Caco-2 (cell line): ENCODE measurements at places on chromosomes 3 and 15.
A peak's percentile ranks its signal among the peaks of the same experiment; 100 is the strongest.

- peaks cover 11% of the 10 kb centered on the region for H3K4me1 ChIP-seq
- no peak overlapping the region for H3K27ac ChIP-seq
- no peaks in the 10 kb centered on the region for H3K27me3 ChIP-seq
- H3K36me3 ChIP-seq = no peaks in the 10 kb centered on the region
- no peak overlapping the region for H3K4me3 ChIP-seq
Measured at GRCh38 chr15:49847423-49848281, 226.8 kb downstream of the DTWD1 start.

- DNase-seq = no peak
- H3K27ac ChIP-seq = no peak overlapping the region
- no peaks in the 10 kb centered on the region for H3K36me3 ChIP-seq
Measured at GRCh38 chr3:5428607-5429516, 241.4 kb downstream of the EDEM1 start.

GRCh38 chr3:111547631-111548030, 5.6 kb downstream of the CD96 start:
- no peak overlapping the region for H3K27ac ChIP-seq
- H3K36me3 ChIP-seq = no peaks in the 10 kb centered on the region
- no peak overlapping the region for H3K4me3 ChIP-seq
- no peak for DNase-seq
- H3K4me1 ChIP-seq = peaks cover 5% of the 10 kb centered on the region; the same call in 1 of the 2 replicates

DNA sequence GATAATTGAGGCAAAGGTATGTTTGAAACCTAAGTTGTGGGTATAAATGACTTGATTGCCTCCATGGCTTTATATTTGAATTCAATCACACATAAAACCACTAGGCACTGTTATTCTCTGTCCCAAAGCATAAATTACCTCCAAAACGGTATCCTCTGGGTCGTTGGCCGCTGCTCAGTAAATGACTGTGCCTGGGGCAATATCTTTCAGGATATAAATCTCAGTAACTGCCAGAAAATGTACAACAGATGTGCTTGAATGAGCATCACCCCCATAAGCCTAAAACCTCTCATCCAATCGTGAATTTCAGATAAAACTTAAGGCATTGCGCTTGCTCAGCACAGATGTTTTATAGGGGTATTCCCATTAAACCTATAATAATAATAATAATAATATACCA, 19.0 kb upstream of the C3orf49 start:
- no peak for DNase-seq
- no peaks in the 10 kb centered on the region for H3K36me3 ChIP-seq
- no peak overlapping the region for H3K27ac ChIP-seq
- no peaks in the 10 kb centered on the region for H3K27me3 ChIP-seq
- no peak overlapping the region for H3K4me3 ChIP-seq
- H3K4me1 ChIP-seq = peaks cover 5% of the 10 kb centered on the region; the same call in 1 of the 2 replicates

DNA sequence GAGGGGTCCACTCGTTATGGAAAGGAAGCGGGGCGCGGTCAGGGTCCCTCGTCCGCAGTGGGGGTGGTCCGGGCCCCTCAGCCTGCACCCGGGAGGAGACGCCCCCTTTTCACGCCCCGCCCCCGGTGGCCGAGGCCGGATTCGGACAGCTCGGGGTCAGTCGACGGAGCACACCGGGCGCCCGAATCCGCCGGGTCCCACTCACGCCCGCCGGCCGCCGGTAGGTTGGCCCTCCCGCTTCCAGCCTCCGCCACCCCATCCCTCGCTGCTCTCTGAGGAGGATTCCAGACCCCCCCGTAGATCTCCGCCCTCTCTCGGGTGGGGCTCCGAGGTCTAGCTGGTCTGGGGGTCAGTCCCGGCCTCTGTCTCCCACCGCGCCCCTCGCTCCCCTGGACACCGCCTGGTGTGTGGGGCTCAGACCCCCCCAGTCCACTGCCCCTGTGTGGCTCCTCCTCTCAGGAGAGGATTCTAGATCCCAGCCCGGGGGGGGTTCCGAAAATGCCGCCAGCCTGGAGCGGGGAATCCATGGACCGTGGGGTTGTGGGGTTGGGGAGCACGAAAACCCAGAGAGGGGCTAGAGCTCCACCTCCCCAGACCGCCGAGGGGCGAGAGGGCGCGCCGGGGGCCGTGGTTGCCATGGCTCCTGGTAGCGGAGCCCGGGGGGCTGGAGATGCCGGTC, 725 bp downstream of the CHL1 start:
- no peaks in the 10 kb centered on the region for H3K4me1 ChIP-seq
- H3K27ac ChIP-seq = no peak overlapping the region
- H3K27me3 ChIP-seq = no peaks in the 10 kb centered on the region
- no peaks in the 10 kb centered on the region for H3K36me3 ChIP-seq
- H3K4me3 ChIP-seq = no peak overlapping the region
- no peak for DNase-seq

DNA sequence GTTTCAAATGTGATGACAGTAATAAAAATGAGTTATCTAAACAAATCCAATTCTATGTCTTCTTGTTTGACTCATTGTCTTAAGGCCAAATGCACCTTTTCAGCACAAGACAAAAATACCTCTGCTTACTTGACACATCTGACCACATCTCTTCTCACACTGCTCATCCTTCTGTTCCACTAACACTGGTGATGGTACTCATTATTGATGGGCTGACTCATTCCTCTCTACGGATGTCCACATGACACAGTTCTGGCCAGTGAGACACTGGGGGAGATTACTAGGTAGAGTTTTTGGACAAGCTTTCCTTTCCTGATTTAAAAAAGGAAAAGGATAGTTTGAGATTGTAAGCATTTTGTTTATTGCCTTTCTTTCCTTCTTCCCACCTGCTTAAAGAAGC, 410.6 kb upstream of the THRB start:
- H3K4me1 ChIP-seq = no peaks in the 10 kb centered on the region
- no peak overlapping the region for H3K4me3 ChIP-seq
- H3K27me3 ChIP-seq = no peaks in the 10 kb centered on the region; the same call in 1 of the 2 replicates

GRCh38 chr3:34053626-34054025, 255.2 kb downstream of the PDCD6IP start:
- H3K36me3 ChIP-seq = no peaks in the 10 kb centered on the region
- no peak overlapping the region for H3K4me3 ChIP-seq
- H3K27me3 ChIP-seq = no peaks in the 10 kb centered on the region
- no peak overlapping the region for H3K27ac ChIP-seq
- DNase-seq = no peak

GRCh38 chr15:36175741-36176291, 403.6 kb upstream of the CDIN1 start:
- no peaks in the 10 kb centered on the region for H3K27me3 ChIP-seq
- DNase-seq = no peak
- no peaks in the 10 kb centered on the region for H3K36me3 ChIP-seq

GRCh38 chr3:159487304-159487703, 501.3 kb upstream of the IL12A start:
- DNase-seq = no peak
- H3K27ac ChIP-seq = no peak overlapping the region
- no peaks in the 10 kb centered on the region for H3K36me3 ChIP-seq
- no peaks in the 10 kb centered on the region for H3K4me1 ChIP-seq

DNA sequence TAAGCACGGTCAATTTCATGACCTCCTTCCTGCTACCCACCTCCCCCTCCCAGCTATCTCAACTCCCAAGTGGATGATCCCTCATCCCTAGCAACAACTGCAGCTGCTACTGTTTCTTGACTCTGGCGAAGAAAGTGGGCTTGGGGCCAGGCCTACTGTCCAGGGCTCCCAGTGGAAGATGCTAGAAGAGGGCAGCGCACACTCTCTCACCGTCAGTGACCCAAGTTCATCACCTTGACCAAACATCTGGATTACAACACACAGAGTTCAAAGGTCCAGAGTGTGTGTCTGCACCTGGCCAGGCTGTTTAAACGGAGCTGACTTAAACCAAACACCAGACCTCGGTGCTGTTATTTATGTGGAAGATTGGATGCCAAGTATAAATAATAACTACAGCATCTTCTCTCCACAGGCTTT, 385.6 kb downstream of the SHQ1 start:
- no peaks in the 10 kb centered on the region; the same call in 1 of the 2 replicates for H3K27me3 ChIP-seq
- DNase-seq = no peak
- no peak overlapping the region for H3K4me3 ChIP-seq
- H3K36me3 ChIP-seq = no peaks in the 10 kb centered on the region
- peaks cover 33% of the 10 kb centered on the region for H3K4me1 ChIP-seq

DNA sequence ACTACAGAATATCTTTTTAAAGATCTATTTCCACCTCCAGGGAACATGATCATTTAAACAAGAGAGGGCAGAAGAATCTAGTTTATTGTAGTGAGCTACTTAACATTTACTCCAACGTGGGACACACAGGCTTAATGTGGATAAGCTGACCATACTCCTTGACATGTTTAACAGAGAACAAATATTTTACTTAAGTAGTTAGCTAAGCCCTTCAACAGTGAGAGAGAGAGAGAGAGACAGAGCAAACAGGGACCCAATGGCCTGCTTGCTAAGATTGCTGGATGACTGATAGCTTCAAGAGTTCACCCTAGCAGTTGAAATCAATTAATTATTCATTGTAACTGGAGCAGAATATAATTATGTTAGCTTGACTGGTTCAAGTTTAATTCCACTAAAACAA, 158.6 kb downstream of the ADAM10 start:
- H3K27ac ChIP-seq = peak overlapping the region; percentile 85
- H3K4me1 ChIP-seq = peaks cover 56% of the 10 kb centered on the region
- H3K36me3 ChIP-seq = no peaks in the 10 kb centered on the region
- no peak for DNase-seq

DNA sequence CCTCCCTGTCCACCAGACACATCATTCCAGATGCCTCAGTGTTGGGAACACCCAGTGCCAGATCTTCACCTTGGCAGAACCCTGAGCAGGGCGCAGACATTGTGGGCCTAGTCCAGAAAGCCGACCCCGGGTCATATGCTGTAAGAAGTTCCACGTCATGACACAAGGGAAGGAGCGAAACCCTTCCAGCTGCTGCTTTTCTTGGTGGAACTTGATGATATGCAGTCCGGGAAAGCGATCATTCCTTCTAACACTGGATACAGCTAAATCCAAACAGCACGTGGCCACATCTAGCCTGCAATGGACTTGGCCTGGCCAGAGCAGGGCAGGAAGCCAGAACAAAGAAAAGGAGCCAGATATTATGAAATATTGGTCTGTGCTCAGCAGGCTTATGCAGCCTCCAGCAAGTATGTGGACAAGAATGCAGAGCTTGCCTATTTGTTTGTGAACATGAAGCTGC, 22.0 kb downstream of the GASK1A start:
- H3K4me1 ChIP-seq = no peaks in the 10 kb centered on the region
- no peaks in the 10 kb centered on the region for H3K27me3 ChIP-seq
- no peak for DNase-seq
- no peak overlapping the region for H3K4me3 ChIP-seq

DNA sequence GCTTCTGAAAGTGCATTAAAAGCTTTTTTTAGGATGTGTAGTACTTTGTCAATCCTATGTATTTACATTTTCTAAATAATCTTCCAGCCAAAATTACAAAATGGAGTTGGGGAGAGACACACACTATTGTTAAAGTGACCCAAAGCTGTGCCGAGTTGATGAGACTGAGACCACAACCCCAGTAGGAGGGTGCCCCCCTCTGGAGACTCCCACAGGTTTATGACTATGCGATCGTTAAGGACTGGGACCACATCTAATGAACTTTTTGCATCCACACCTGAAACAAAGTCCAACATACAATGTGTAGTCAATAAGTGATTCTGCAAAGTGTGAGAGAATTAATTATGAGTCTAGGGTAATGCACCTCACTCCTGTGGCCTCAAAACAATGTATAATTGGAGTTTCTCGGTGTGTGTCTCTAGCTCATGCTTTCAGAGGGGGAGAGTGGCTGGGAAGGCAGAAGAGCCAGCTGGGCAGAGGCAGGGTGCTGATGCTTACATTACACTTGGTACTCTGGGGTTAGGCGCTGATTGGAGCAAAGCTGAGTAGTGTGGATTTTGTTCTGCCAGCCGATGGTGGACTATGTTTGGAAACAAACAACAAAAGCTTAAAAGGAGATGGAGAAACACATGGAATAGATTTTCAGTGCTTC, 102.8 kb downstream of the KCNH8 start:
- H3K4me1 ChIP-seq = no peaks in the 10 kb centered on the region
- no peaks in the 10 kb centered on the region for H3K36me3 ChIP-seq
- DNase-seq = no peak
- no peaks in the 10 kb centered on the region for H3K27me3 ChIP-seq
- H3K4me3 ChIP-seq = no peak overlapping the region

GRCh38 chr3:3701949-3702348, 97.3 kb upstream of the LRRN1 start:
- no peaks in the 10 kb centered on the region for H3K27me3 ChIP-seq
- DNase-seq = no peak
- H3K4me1 ChIP-seq = peaks cover 8% of the 10 kb centered on the region; the same call in 1 of the 2 replicates
- H3K4me3 ChIP-seq = no peak overlapping the region

- no peaks in the 10 kb centered on the region for H3K4me1 ChIP-seq
- no peaks in the 10 kb centered on the region for H3K27me3 ChIP-seq
- H3K27ac ChIP-seq = no peak overlapping the region
- no peak for DNase-seq
- H3K4me3 ChIP-seq = no peak overlapping the region
Measured at GRCh38 chr3:118813472-118813871, 221.2 kb downstream of the IGSF11 start.

- no peaks in the 10 kb centered on the region for H3K27me3 ChIP-seq
- no peaks in the 10 kb centered on the region for H3K36me3 ChIP-seq
- H3K4me3 ChIP-seq = no peak overlapping the region
- H3K27ac ChIP-seq = peak overlapping the region; percentile 46
- peaks cover 8% of the 10 kb centered on the region for H3K4me1 ChIP-seq
Measured at GRCh38 chr3:72342450-72342849, 505.8 kb downstream of the SHQ1 start.

- H3K4me3 ChIP-seq = no peak overlapping the region
- DNase-seq = no peak
- H3K36me3 ChIP-seq = no peaks in the 10 kb centered on the region
- H3K27me3 ChIP-seq = no peaks in the 10 kb centered on the region
Measured at GRCh38 chr3:69353088-69353478, 32.8 kb downstream of the FRMD4B start.

GRCh38 chr3:30659270-30660130, 53.1 kb downstream of the TGFBR2 start:
- DNase-seq = no peak
- H3K4me1 ChIP-seq = peaks cover 49% of the 10 kb centered on the region
- no peaks in the 10 kb centered on the region for H3K27me3 ChIP-seq
- H3K4me3 ChIP-seq = no peak overlapping the region
- H3K36me3 ChIP-seq = peaks cover 8% of the 10 kb centered on the region

- peaks cover 3% of the 10 kb centered on the region; the same call in 1 of the 2 replicates for H3K36me3 ChIP-seq
- no peak overlapping the region for H3K4me3 ChIP-seq
- peaks cover 24% of the 10 kb centered on the region for H3K4me1 ChIP-seq
- H3K27ac ChIP-seq = no peak overlapping the region
- no peaks in the 10 kb centered on the region for H3K27me3 ChIP-seq
Measured at GRCh38 chr15:39998511-39999077, 40.4 kb downstream of the SRP14 start.

DNA sequence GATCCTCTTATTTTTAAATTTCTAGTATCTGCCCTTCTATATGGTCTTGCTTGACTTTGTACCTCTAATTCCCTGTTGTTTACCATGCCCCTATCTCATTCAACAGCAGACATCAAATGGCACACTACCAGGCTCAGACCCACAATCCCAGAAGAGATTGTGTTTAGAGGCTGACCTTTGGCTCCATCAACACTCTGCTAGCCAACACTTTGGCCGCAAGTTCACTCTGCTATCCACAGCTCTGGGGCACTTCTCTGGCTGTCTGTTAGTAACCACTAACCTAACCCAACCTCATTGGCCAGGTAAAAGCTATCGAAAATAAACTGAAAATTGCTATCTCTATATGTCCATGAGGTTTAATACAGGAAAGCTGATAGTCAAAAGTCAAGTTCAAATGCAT, 646.0 kb upstream of the CCDC54 start:
- no peak for DNase-seq
- H3K4me3 ChIP-seq = no peak overlapping the region
- H3K4me1 ChIP-seq = no peaks in the 10 kb centered on the region
- H3K36me3 ChIP-seq = no peaks in the 10 kb centered on the region
- H3K27me3 ChIP-seq = no peaks in the 10 kb centered on the region
